ENCODE measurements at places on chromosomes 11 and 22.

DNA sequence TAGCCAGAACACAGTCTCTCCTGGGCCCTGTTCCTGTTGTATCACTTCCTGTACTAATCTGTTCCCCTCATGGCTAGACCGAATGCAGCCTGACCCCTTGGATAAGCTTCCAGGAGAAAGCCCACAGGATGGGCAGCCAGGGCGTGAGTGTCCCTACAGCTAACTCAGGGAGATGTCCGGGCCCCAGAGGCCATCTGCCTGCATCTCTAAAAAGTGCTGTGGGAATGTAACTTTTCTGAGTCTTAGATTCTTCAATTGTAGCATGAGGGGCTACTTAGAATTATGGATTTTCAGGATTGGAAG is 7.7 kb upstream of the MALAT1 start:
- no peak for DNase-seq

DNA sequence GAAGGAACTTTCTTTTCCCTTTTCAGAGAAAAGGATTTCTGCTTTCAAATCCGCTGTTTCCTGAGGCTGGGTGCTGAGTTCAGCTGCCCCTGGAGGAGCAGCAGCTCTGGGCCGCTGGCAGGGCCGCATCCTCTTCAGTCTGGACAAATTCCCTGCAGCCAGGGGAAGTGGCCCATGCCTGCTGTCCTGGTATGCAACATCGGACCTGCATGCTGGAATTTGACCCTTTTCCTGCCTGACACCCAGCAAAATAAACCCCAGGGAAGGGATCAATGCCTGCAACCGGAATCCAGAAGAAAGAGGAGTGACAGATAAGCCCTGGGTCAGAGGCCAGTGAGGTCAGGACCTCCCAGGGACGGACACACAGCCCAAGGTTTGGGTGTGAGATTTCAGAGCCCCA is 54.1 kb upstream of the LINC01488 start:
- DNase-seq = no peak

GRCh38 chr11:2294926-2295290 is 6.8 kb downstream of the C11orf21 start:
- DNase-seq = no peak

GRCh38 chr11:121534131-121535093 is 81.6 kb upstream of the SORL1-AS1 start:
- DNase-seq = peak; percentile 13

GRCh38 chr22:39656495-39657490 is 86.2 kb downstream of the CACNA1I start:
- DNase-seq = no peak

GRCh38 chr11:36019722-36020121 is 75.9 kb downstream of the LDLRAD3 start:
- no peak for DNase-seq

DNA sequence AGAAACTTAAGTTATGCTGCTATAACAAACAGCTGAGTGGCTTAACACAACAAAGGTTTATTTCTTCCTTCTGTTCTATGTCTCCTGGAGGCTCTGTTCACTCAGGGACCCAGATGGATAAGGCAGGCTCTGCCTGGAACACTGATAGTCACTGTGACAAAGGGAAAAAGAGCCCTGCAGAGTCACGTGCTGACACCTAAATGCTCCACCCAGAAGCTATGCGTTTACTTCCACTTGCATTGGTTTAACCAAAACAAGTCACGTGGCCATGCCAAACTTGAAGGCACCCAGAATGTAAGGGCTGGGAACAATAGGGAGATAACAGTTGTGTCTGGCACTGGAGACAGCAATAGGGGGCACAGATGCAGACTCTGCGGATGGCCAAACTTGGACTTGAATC is 3.4 kb upstream of the MS4A15 start:
- DNase-seq = no peak

DNA sequence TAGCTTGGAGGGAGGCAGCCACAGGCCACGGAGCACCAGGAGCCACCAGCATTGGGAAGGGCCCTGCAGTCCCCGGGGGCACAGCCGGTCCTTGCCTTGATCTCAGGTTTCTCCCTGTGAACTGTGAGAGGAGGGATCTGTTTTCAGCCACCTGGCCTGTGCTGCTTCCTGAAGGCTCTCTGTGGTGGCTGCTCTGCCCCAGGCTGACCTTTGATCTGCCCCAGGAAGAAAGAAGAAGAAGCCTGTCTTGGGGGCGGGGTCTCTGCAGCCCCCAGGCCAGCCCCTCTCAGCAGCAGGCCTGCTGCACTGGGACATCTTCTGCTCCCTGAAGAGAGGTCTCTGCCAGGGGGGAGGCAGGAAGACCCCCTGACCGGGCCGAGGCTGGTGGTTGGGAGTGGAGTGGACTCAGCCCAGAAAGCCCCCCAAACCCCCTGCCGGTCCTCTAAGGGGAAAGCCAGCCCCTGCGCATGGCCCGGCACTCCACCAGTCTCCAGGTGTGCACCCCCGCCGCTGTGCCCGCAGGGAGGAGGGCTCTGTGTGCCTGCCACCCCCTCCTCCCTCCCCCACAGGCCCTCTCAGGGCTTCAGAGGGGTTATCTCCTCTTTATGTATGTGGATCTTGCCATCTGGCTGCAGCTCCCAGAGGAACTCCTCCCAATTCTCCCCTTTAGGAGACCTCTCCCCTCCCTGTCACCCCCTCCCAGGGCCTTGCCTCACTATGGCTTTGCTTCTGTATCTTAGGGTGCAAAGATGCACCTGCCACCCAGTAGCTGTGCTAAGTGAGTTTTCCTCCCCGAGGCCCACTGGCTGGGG is 675.3 kb downstream of the BRD1 start:
- no peak for DNase-seq

DNA sequence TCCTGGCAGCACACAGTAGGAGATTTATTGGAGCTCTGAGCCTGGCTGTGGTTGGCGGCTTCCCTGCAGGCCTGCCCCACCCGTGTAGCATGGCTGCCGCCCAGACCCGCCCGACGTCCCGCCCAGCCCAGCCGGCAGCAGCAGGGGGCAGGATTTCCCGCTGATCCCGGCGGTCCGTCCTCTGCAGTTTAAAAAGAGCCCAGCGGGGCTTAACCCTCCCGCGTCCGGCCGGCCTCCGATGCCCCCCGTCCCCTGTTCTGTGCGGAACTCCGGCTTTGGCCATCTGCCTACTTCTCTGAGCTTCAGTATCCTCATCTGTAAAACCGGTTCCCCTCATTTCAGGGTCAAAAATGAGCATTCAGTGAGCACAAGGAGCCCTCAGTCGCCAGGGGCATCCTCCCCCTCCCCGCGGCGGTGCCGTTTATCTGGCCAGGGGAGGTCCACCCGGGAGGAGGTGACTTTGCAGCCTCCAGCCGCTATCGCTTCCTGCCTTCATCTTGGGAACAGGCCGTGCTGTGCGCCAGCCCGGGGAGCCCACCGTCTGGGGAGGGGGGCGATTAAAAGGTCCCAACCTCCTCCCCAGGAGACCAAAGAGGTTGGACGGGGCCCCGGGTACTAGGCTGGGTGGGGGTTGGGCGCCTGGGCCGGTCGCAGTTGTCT is at the start of gene GAS2L1:
TSS of gene GAS2L1 (plus strand) at position 476 of the 660 bp plus-strand sequence. CDS start 1,456 bp downstream, outside the sequence.
- DNase-seq = peak; percentile 87

GRCh38 chr11:93850594-93851018 is at the start of gene VSTM5:
Gene VSTM5, minus strand, starts transcription at chr11:93850618. Its CDS starts 116 bp downstream, at chr11:93850502.
- DNase-seq = no peak

DNA sequence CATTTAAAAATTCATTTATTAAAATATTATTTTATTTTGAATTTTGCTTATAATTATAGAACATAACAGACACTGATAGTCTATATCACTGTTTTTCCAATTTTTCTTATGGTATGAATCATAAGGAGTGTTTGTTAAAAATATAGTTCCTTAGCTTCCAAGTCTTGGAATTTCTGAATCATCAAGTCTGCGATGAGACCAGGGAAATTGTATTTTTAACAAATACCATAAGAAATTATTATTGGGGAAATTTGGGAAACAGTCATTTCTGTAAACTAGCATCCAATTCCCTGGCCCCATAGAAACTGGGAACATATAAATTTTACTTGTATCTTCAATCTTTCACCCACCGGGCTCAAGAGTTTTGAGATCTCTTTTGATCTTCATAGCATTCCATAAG is 38.0 kb upstream of the PICALM start:
- DNase-seq = peak; percentile 38

DNA sequence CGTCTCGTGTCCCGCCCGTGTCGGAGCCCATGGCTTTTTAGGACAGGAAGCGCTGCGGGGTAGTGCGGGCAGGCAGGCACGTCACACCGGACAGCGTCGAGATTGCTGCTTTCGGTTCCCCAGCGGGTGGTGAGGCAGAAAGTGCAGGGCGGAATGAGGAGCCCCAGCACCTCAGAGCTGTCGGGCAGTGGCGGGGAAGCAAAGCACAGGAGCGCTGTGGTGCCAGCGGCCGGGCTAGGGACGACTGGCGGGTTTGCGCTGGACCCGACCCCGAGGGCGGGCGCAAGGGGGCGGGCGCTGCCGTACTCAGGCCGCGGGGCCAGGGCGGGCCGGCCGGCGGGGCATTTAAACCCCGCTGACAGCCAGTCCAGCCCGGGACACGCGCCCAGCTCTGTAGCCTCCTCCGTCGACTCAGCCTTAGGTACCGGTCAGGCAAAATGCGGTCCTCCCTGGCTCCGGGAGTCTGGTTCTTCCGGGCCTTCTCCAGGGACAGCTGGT is at the start of gene SLC37A2:
TSS of gene SLC37A2 (plus strand) at position 375 of the 498 bp plus-strand sequence. CDS start at position 438, 63 bp downstream.
- DNase-seq = peak; percentile 56

DNA sequence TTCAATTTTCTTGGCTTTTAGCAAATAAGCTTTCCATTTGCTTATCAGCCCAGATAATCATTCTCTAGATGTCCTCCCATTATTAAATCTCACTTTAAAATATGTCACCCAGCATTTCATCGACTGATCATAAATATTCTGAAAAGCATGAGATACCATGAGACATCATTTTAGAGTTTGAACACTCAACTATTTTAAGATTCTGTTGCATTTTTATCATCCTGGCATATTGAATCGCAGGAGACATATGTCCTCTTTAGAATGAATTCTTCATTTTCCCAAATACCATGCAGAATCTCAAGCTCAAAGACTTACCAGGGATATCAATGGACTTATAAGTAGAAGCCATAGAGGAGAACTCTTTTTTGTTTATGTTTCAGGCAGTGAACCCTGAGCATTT is at the start of gene OR52A5:
TSS of gene OR52A5 (minus strand) at position 361 of the 400 bp plus-strand sequence. CDS start 5,714 bp downstream, outside the sequence.
- DNase-seq = no peak

DNA sequence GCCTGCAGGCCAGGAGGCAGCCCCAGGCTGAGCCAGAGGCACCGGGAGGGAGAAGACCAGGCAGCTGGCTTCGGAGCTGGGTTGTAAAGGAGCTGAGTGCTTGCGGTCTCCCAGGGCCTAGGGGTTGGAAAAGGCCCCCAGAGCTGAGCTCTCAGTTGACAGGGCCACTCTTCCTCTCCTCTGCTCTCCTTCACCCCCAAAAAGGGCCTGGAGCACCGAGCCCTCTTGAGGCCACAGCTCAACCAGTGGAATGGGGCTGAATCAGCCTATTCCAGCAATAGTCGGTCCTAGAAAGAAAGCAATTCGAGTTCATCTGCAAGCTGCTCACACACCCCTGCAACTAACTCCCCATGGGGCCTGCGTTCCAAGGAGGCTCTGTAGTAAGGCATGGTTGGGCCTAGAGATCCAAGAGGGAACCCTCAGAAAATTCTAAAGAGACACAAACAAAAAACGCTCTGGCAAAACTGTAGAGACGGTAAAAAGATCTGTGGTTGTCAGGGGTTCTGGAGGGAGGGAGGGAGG is 205.0 kb downstream of the BUD13 start:
- DNase-seq = no peak
